MG63 (cell line): ENCODE measurements at places on chromosomes 12 and 14. TPM values are rescaled to one million over a fixed set of nuclear protein-coding genes. Genes with fewer than 3 reads are reported as not detected.

Gene ALKBH1
- 7.1 and 8.8 TPM in 2 replicates for total RNA-seq

Gene CFAP54
- not detected in 2 replicates for total RNA-seq

Gene OASL
- 25.4 and 51.1 TPM in 2 replicates for total RNA-seq

Gene GARIN6
- not detected in 2 replicates for total RNA-seq

Gene TMEM30B
- total RNA-seq, result not detected in 2 replicates

Gene CHMP4A
- 20.0 and 75.5 TPM in 2 replicates for total RNA-seq

Gene TC2N
- 0.53 TPM in 1 of 2 replicates, not detected in the other for total RNA-seq

Gene CCDC198
- total RNA-seq, result not detected in 2 replicates

Gene FOXA1
- 0.64 TPM in 1 of 2 replicates, not detected in the other for total RNA-seq

Gene INHBC
- total RNA-seq, result not detected in 2 replicates

Gene ACOT6
- not detected in 2 replicates for total RNA-seq

Gene STYK1
- total RNA-seq, result not detected in 2 replicates

Gene TOMM20L
- not detected in 2 replicates for total RNA-seq

Gene DLK1
- not detected in 2 replicates for total RNA-seq

Gene NRIP2
- not detected in 2 replicates for total RNA-seq

Gene WNT1
- total RNA-seq, result not detected in 2 replicates

Gene WSCD2
- total RNA-seq, result not detected in 2 replicates

Gene STAC3
- 0.86 TPM in 1 of 2 replicates, not detected in the other for total RNA-seq

Gene TESPA1
- not detected in 2 replicates for total RNA-seq

Gene SMCO2
- not detected in 2 replicates for total RNA-seq

Gene HCAR2
- total RNA-seq, result not detected in 2 replicates
